ENCODE measurements at places on chromosomes 7 and 10.

GRCh38 chr10:15083674-15084501 is 4.7 kb downstream of the ACBD7 start:
- H3K27ac ChIP-seq: no peak overlapping the region
- H3K4me3 ChIP-seq: peak overlapping the region; percentile 38
- H3K36me3 ChIP-seq: no peaks in the 10 kb centered on the region
- H3K4me1 ChIP-seq: peaks cover 9% of the 10 kb centered on the region

DNA sequence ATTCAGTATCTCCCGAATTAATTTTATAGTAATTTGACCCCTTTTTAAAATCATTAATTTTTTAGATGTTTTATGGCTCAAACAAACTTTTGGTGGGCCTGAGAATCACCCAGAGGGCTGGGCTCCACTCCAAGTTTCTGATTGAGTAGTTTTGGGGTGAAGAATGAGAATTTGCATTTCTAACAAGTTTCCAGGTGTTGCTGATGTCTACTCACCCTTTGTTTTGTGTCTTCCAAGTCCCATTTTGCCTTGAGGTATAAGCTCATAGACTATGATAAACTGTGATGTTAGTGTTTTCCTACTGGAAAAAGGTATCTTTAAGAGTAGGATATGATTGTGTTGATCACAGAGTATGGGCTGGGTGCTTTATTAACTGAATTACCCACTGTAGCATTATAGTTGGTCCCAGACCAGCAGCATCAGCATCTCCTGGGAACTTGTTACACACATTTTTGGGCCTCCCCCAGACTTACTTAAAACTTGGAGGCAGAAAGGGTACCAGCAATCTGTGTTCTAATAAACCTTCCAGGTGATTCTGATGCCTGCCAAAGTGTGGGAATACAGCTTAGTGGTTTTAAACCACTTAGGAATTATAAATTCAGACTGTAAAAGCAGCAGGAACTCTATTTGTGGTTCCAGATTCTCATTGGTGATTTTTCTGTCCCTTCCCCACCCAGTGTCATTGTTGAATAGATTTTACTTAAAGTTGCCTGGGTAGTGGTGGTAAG is 19.1 kb downstream of the ZNRF2 start:
- no peaks in the 10 kb centered on the region for H3K36me3 ChIP-seq
- no peak overlapping the region for H3K27ac ChIP-seq
- no peak overlapping the region for H3K4me3 ChIP-seq
- peaks cover 24% of the 10 kb centered on the region for H3K4me1 ChIP-seq

DNA sequence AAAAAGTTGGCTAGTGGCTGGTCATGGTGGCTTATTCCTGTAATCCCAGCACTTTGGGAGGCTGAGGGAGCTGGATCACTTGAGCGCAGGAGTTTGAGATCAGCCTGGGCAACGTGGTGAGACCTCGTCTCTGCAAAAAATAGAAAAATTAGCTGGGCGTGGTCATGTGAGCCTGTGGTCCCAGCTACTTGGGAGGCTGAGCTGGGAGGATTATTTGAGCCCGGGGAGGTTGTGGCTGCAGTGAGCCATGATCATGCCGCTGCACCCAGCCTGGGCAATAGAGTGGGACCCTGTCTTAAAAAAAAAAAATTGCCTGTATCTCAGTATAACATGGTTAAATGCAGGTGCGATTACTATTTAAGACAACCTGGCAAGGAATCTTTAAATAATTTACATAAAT is 61.0 kb downstream of the ADD3 start:
- H3K27me3 ChIP-seq: no peaks in the 10 kb centered on the region
- no peak for DNase-seq
- H3K4me1 ChIP-seq: peaks cover 40% of the 10 kb centered on the region
- H3K4me3 ChIP-seq: no peak overlapping the region
- H3K36me3 ChIP-seq: no peaks in the 10 kb centered on the region
- peak overlapping the region; percentile 62 for H3K27ac ChIP-seq

DNA sequence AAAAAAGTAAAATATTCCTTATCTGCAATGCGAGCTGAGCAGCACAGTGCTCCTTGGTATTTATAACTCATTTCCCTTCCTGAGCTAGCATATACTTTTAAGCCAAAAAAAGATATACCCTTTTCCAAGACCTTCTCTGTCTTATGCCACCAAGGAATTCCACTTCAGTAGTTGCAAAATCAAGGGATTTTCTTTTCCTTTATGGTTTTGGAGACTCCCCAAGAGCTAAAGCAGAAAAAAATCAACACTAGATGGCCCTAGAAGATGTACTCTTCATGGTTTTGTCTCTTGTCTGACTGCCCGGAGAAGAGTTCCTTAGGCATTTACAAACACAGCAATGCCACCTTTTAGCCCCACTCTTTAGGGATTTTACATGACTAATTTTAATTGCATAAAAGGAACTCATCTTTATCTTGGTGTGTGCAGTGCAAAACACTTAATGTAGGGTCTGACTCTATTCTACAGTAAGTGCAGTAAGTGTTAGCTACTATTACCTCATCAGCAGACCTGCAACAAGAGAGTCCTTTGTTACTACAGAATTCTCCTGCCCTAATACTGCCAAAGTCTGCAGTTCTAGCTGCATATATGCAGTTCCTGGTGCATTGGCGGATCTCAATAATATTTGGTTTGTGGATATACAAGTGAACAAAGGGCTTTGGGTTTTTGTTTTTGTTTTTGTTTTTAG is 443.3 kb downstream of the GFRA1 start:
- DNase-seq: no peak
- peaks cover 4% of the 10 kb centered on the region for H3K4me1 ChIP-seq
- no peaks in the 10 kb centered on the region for H3K36me3 ChIP-seq
- no peaks in the 10 kb centered on the region for H3K27me3 ChIP-seq
- no peak overlapping the region for H3K27ac ChIP-seq
- H3K4me3 ChIP-seq: no peak overlapping the region

DNA sequence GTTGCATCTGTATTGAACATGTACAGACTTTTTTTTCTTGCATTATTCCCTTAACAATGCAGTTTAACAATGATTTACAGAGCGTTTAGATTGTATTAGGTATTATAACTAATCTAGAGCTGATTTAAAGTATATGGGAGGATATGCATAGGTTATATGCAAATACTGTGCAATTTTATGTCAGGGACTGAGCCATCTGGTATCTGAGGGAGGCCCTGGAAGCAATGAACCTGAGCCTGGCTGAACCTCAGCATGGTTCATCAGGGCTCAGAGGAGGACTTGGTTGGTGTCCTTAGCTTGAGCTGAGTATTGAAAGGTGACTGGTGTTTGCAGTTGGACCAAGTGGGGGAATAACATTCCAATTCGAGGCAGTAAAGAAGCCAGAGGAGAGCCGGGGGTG is 4.8 kb downstream of the ADCK2 start:
- H3K4me3 ChIP-seq: no peak overlapping the region
- H3K36me3 ChIP-seq: peaks cover 44% of the 10 kb centered on the region
- H3K27ac ChIP-seq: no peak overlapping the region
- peaks cover 27% of the 10 kb centered on the region for H3K4me1 ChIP-seq
- no peak for DNase-seq
- no peaks in the 10 kb centered on the region for H3K27me3 ChIP-seq

DNA sequence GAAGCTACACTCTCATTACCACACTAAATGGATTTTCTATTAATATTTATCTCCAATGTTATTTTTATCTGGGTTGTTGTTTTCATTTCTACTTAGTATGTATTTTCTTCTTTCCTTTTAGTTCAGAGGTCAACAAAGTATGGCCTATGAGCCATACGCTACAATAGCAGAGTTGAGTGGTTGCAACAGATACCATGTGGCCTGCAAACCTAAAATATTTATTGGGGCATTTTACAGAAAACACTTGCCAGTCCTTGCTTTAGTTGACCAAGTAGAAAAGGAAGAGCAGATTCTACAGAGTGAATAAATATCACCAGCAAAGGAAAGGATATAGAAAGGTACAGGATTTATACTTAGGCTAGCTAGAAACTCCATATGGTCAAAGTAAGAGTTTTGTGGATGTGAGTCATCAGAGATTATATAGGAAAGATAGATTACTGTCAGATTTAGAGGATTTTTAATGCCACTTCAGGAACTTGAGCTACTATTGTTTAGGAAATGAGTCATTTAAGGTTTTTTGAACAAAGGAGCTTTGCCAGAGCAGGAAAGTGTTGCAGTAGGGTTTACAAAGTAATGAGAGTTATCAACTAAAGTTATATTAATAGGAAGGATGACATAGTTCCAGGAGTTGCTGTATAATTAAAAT is 323.3 kb upstream of the KAT6B start:
- no peaks in the 10 kb centered on the region for H3K27me3 ChIP-seq
- H3K27ac ChIP-seq: no peak overlapping the region
- DNase-seq: no peak
- peaks cover 17% of the 10 kb centered on the region for H3K4me1 ChIP-seq
- no peak overlapping the region for H3K4me3 ChIP-seq

DNA sequence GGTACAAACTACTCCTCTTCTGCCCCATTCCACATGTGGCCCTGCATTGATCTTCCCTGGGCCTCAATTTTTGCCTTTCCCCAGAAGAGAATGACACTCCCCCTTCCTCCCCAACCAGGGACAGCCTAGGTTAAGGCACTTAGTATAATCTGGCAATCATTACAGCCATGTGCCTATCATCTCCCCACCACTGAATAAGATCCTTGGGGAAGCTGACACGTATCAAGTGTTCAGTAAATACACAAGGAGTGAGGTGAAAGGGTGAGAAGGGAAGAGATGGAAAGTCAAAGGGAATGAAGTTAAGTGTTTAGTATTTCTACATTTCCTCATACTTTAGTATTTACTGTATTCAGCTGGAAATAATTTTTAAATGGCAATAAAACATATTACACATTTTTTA is 31.9 kb downstream of the FBXW4 start:
- DNase-seq: no peak
- peaks cover 84% of the 10 kb centered on the region for H3K36me3 ChIP-seq
- no peaks in the 10 kb centered on the region for H3K4me1 ChIP-seq

Measured in suprapubic skin (tissue), 4 donors.